ENCODE measurements at places on chromosomes 5 and 9.

DNA sequence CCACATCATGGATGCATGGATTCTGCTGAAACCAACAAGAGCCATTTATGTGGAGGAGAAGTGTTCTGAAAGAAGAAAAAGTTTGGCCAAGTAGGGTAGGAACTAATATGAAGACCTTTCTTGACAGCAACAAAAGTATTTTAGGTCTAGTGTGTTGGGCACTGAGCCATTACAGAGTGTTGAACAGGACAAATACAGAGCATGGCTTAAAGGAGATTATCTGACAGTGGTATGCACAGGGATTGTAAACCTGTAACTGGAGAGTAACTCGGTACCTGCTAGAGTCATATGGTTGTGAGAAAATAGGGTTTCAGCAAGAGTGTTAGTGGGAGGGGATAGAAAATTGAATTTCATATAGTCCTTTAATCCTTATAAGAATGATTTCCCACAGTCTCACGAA lies 513.2 kb upstream of the WWC1 start:
- DNase-seq, result no peak

DNA sequence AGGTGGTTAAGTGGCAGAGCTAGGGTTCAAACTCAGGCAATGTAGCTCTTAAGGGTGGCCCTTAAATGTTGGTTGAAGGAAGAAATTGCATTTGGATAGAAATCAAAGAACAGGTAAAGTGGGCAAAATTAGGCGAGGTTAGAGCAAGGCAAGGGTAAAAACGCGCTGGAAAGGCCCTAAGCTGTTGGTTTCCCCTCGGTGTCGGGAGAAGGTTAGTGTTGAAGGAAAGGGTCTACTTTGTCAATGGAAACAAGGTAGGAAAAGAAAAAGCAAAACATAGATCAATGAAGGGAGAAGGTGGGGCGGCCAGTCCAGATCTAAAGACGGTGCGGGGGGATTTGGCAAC lies 431 bp downstream of the FASTKD3 start:
- no peak for DNase-seq

- no peak for DNase-seq
Observed at GRCh38 chr5:154264549-154265196, 74.1 kb downstream of the GALNT10 start.

- DNase-seq, result peak; percentile 63
Observed at GRCh38 chr9:100598641-100599145, 20.8 kb downstream of the CAVIN4 start.

All from stimulated activated CD8-positive, alpha-beta memory T cell treated with anti-CD3 and anti-CD28 coated beads, Interleukin-4, amount 100 ng/mL, for 1 hour (primary cell).